A549 treated with DMSO at 1 μM for 4 hours (cell line): ENCODE measurements at places on chromosomes 3 and 15. TPM values are rescaled to one million over a fixed set of nuclear protein-coding genes. Genes with fewer than 3 reads are reported as not detected.

CGNL1 gene
- total RNA-seq = 1.6 to 2.4 TPM (median 2.0 TPM) in 5 replicates

CMTM6 gene
- 40.4 to 52.4 TPM (median 46.5 TPM) in 5 replicates for total RNA-seq

VILL gene
- 0.10 to 0.27 TPM (median 0.15 TPM) in 4 of 5 replicates, not detected in the other for total RNA-seq

CACNA2D3 gene
- 0.03 to 0.05 TPM (median 0.05 TPM) in 3 of 5 replicates, not detected in the others for total RNA-seq

KCNH8 gene
- 0.01 TPM in 1 of 5 replicates, not detected in the others for total RNA-seq

ATRIP gene
- 7.3 to 9.8 TPM (median 9.4 TPM) in 5 replicates for total RNA-seq

NR2E3 gene
- total RNA-seq = 0.13 to 0.36 TPM (median 0.18 TPM) in 5 replicates

GOLGA8H gene
- total RNA-seq = 1.9 to 2.9 TPM (median 2.6 TPM) in 5 replicates

FOXB1 gene
- not detected in 5 replicates for total RNA-seq

BCL2A1 gene
- 16.7 to 27.1 TPM (median 19.4 TPM) in 5 replicates for total RNA-seq

PRSS50 gene
- total RNA-seq = not detected in 5 replicates

ANKDD1A gene
- 1.5 to 2.1 TPM (median 1.9 TPM) in 5 replicates for total RNA-seq

CPEB1 gene
- 2.1 to 3.9 TPM (median 3.5 TPM) in 5 replicates for total RNA-seq

IGF2BP2 gene
- total RNA-seq = 8.0 to 12.1 TPM (median 10.3 TPM) in 5 replicates

HAUS2 gene
- 18.6 to 22.9 TPM (median 20.9 TPM) in 5 replicates for total RNA-seq
